CD4-positive, CD25-positive, alpha-beta regulatory T cell (primary cell): ENCODE measurements at places on chromosomes 2 and 18. TPM values are rescaled to one million over a fixed set of nuclear protein-coding genes. Genes with fewer than 3 reads are reported as not detected.

DNA sequence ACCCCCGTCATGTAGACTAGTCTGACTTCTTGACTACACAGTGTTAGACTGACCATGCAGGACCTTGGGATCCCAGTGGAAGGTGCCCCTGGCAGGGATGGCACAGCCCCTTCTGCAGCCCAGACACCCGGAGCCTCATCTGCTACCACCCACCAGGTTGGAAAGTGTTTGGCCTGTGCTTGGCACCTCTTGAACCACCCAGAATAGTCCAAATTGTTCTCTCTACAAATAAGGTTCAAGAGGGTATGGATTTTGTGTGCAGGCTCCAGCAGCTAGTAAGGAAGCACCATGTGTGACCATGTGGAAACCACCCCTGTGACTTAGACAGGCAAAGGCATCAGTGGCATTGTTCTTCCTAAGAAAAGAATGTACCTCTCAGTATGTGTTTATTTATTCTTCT is 18.4 kb downstream of the L3MBTL4 start:
- DNase-seq, result no peak

Gene GKN2
- total RNA-seq, result not detected

Gene DCDC2C
- total RNA-seq, result not detected

GRCh38 chr2:216350214-216350791 is 22.0 kb downstream of the MARCHF4 start:
- no peak for DNase-seq
